Smooth muscle cell of the coronary artery (primary cell): ENCODE measurements at places on chromosomes 7 and 10. TPM values are rescaled to one million over a fixed set of nuclear protein-coding genes. Genes with fewer than 3 reads are reported as not detected.

Gene ANKRD30A
- total RNA-seq: not detected in 2 replicates

Gene SLC39A12
- total RNA-seq: not detected in 2 replicates

Gene FBXL13
- total RNA-seq: 1.6 and 9.2 TPM in 2 replicates

Gene FZD8
- total RNA-seq: 5.6 and 34.9 TPM in 2 replicates

Gene P4HA1
- 206 and 253 TPM in 2 replicates for total RNA-seq
